Testis (tissue), 5 donors: ENCODE measurements at places on chromosomes 2 and 18. TPM values are rescaled to one million over a fixed set of nuclear protein-coding genes. Genes with fewer than 3 reads are reported as not detected.

DNA sequence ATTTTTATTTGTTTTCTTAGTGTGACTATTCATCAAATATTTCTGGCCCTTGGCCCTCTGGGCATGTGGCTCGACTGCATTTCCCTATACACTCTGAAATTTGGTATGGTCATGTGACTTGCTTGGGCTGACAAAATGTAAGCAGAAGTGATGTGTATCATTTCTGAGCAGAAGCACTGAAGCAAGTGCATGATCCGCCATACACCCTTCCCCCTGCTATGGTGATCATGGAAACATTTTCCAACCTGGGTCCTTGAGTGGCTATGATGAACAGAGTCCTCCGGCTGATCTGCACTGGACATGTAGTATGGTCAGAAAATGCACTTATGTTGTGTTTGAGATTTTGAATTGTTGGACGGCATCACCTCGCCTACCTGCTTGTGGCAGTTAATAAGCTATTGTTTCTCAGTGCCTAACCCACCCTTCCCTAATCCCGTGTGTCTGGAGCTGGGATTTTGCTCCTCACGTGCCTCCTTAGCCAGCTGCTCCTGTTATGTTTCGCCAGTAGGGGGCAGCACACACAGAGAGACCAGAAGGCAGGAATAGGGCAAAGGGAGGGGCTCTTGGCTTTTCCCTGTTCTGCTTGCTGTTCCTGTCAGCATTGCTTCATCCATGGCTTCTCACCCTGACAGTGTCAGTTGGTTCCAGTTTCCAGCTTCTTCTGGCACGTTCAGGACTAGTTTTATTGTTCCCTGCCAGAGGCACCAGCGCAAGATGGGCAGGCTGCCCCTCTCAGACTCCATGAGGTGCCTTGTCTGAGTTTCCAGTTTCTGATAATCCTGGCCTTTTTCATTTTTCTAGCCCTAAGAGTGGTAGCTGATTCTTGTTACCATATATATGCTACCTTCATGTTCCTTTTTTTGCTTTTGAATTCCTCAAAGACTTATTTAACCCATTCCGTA is 207.4 kb downstream of the ARL6IP6 start:
- H3K4me1 ChIP-seq, result no peaks in the 10 kb centered on the region
- DNase-seq, result peak; percentile 84
- no peaks in the 10 kb centered on the region for H3K36me3 ChIP-seq
- H3K4me3 ChIP-seq, result no peak overlapping the region
- no peaks in the 10 kb centered on the region for H3K27me3 ChIP-seq
- no peak overlapping the region for H3K27ac ChIP-seq

GRCh38 chr2:216300906-216301305 is 71.4 kb downstream of the MARCHF4 start:
- H3K4me3 ChIP-seq, result no peak overlapping the region
- no peak for DNase-seq
- H3K4me1 ChIP-seq, result no peaks in the 10 kb centered on the region
- no peaks in the 10 kb centered on the region for H3K36me3 ChIP-seq
- no peaks in the 10 kb centered on the region for H3K27me3 ChIP-seq
- no peak overlapping the region for H3K27ac ChIP-seq

DNA sequence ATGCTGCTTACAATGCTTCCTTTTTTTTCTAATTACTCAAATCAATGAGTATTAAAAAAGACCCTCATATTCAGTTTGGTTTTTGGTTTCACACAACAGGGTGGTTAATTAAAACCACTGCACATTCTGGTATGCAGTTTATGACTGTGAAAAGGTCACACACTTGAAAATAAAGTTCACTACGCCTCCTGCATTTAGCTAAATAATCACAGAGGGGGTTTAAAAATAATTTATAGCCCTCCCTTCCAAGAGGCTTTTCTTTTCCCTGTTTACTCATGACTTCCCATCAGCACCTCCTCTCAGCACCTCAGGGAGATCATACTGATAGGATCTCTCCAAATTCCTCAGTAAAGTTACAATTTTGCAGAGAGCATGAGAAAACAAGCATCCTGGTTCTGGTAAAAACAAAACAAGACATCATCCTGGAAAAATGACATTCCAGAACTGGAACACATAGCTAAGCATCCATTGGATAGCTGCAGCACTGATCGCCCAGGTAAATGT is 129.5 kb upstream of the TMEM200C start:
- H3K27ac ChIP-seq, result no peak overlapping the region
- no peaks in the 10 kb centered on the region for H3K36me3 ChIP-seq
- H3K4me3 ChIP-seq, result no peak overlapping the region
- DNase-seq, result no peak
- no peaks in the 10 kb centered on the region for H3K4me1 ChIP-seq

- H3K36me3 ChIP-seq, result no peaks in the 10 kb centered on the region
- DNase-seq, result no peak
- no peaks in the 10 kb centered on the region for H3K4me1 ChIP-seq
- H3K27ac ChIP-seq, result no peak overlapping the region
- H3K27me3 ChIP-seq, result no peaks in the 10 kb centered on the region
Observed at GRCh38 chr2:73268366-73268829, 15.9 kb downstream of the FBXO41 start.

DNA sequence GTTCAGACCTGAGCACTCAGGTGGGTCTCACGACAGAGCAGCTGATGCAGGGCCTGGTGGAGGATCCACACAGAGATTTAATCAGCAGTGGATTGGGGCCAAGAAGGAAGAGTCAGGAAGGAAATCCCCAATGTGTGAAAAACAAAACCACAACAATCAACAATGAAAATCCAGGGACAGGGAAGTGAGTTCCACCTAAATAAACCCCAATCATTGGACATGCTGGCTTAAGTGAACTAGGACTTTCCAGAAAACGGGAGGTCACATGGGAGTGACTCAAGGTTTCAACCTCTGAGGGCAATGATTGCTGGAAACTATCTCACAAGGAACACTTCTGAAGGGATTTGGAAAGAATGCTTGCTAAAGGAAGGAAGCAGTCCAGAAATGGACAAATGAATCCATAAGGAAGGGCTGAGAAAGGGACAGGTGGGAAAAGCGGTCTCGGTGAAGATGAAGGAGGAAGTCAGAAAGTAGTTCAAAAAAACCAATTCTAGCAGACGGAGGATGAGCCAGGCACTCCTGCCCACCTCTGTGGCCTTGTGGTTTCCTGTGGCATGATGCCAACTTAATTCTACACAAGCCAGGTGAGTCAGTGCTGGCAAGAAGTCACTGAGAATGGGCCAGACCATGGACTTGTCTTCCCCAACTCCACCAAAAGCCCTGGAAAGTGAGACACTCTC is 15.4 kb upstream of the XDH start:
- no peaks in the 10 kb centered on the region for H3K4me1 ChIP-seq
- no peak overlapping the region for H3K4me3 ChIP-seq
- H3K27ac ChIP-seq, result no peak overlapping the region
- no peak for DNase-seq

GRCh38 chr2:3238951-3239841 is 138.4 kb downstream of the EIPR1 start:
- no peaks in the 10 kb centered on the region for H3K36me3 ChIP-seq
- H3K4me1 ChIP-seq, result no peaks in the 10 kb centered on the region
- no peak overlapping the region for H3K27ac ChIP-seq

DNA sequence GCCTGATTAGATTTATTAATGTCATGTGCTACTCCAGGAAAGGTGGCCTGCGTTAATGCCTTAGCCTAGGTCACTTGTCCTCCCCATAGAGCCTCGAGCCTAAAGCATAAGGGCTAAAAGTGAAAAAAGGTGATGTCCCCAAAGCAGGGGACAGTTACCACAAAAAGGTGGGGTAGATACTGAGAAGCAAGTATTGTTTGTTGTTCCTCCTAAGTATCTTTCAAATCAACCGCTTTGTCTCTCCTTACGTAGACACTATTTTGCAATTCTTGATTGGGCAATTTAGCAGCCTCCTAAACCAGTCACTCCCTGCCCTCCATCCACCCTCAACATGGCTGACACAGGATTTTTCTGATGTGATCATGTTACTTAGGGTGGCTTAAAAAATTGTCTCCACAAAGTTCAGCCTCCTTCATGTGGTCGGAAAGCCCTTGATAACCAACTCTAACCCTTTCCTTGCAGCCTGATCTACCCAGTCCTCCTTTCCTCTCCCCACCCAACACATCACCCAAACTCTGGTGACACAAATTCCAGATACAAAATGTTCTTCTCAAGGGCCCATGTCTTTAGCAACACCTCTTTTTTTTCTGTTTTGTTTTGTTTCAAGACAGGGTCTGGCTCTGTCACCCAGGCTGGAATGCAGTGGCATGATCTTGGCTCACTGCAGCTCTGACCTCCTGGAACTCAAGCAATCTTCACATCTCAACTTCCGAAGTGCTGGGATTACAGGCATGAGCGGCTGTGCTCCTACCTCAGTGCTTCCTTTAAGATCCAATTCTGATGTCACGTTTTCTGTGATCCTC is 6.9 kb downstream of the INHA start:
- H3K36me3 ChIP-seq, result no peaks in the 10 kb centered on the region
- no peak overlapping the region for H3K4me3 ChIP-seq
- H3K27ac ChIP-seq, result no peak overlapping the region
- peaks cover 9% of the 10 kb centered on the region for H3K4me1 ChIP-seq

DNA sequence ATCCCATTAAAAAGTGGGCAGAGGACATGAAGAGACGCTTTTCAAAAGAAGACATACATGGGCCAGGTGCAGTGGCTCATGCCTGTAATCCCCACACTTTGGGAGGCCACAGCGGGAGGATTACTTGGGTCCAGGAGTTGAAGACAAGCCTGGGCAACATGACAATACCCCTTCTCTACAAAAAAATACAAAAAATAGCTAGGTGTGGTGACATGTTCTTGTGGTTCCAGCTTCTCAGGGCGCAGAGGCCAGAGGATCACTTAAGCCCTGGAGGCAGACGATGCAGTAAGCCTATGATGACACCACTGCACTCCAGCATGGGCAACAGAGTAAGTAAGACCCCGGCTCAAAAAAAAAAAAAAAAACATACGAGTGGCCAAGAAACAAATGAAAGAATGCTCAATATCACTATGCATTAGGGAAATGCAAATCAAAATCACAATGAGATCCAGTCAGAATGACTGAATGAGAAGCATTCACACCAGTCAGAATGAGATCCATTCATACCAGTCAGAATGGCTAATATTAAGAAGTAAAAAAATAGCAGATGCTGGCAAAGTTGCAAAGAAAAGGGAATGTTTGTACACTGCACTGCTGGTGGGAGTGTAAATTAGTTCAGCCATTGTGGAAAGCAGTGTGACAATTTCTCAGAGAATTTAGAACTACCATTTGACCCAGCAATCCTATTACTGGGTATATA is 550.2 kb upstream of the SLC39A10 start:
- no peaks in the 10 kb centered on the region for H3K27me3 ChIP-seq
- no peaks in the 10 kb centered on the region for H3K36me3 ChIP-seq
- H3K4me3 ChIP-seq, result no peak overlapping the region
- H3K27ac ChIP-seq, result no peak overlapping the region
- H3K4me1 ChIP-seq, result no peaks in the 10 kb centered on the region
- DNase-seq, result no peak

DNA sequence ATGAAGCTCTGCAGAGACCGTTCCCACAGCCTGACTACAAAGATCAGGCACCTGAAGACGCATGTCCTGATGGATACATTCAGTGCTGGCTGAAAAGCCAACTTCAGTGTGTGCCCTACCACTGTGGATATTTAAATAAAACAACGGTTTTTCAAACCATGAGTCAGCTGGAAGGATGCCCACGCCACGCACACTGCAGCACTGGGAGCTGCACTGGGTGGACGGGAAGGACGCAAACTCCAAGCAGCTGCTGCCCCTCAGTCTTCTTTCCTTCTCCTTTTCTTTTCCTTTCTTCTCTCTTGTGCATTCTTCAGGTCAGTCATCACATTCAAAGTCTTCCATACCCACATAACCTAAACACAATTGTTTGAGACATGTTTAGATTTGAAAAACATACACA is 7.9 kb downstream of the TMEM18 start:
- H3K4me1 ChIP-seq, result no peaks in the 10 kb centered on the region
- no peaks in the 10 kb centered on the region for H3K27me3 ChIP-seq
- no peak for DNase-seq
- no peaks in the 10 kb centered on the region for H3K36me3 ChIP-seq

- H3K36me3 ChIP-seq, result no peaks in the 10 kb centered on the region
- no peak overlapping the region for H3K4me3 ChIP-seq
- no peaks in the 10 kb centered on the region for H3K4me1 ChIP-seq
- DNase-seq, result no peak
- no peak overlapping the region for H3K27ac ChIP-seq
Observed at GRCh38 chr2:219695145-219695709, 67.8 kb downstream of the SLC4A3 start.

DNA sequence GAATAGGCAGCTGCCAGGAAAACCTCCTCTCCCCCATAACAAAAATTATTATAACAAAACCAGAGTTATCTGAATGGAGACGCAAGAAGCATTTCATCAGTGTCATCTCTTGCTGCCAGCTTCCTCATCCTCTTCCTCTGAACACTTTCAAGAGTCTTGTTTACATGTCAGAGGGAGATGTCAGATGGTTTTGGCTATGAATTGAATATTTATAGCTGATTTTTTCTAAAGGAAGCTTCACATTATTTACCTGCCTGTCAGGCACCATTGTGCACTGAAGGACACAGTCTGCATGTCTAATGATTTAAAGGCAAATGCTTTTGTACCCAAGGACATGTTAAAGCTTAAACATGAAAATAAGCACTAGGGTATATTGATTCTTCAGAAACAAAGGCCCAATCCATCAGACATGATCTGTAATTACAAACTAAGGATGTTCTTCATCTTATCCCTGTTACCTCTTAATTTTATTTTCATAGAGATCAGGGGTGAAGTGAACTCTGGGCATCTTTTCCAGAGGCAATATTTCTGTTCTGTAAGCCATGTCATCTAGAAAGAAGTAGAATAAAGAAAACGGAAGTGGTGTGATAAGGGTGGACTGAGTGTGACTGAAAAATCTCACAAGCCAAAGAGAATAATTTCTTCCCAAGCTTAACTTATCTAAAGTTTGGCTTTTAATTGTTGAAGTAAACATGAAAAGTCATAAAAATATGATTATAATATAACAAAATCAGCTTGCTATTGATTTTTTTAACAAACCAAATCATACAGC is 168.7 kb downstream of the ANKRD44 start:
- H3K27me3 ChIP-seq, result no peaks in the 10 kb centered on the region
- no peak for DNase-seq
- no peaks in the 10 kb centered on the region for H3K36me3 ChIP-seq
- H3K4me1 ChIP-seq, result no peaks in the 10 kb centered on the region

DNA sequence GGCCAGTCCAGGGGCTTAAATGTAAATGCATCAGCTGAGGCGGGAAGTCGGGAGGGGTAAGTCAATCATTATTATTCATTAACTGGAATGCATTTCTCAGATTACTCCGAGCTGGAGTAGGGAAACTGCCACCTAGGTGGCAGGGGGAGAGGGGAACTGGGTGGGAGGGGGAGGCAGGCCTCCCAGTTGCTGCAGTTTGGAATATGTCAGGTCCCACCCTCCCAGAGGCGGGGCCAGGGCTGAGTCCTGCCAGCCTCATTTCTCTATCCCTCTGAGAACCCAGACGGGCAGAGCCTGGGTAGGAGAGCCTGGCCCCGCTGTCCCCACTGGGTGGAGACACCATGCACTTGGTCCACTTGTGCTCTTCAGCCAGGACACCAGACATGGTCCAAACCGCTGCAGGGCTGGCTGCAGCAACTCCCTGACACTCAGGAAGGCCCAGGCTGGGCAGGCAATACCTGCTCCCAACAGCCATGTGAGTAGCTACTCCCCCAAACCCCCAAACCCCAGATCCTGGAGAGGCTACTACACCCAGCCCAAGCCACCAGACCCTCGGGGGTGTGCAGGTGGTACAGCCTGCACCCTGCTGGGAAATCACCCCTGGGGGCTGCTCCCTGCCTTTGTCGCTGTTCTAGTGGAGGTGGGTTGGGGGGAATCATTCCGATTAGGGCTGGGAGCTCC is at the start of gene GPBAR1:
GPBAR1 (plus strand) TSS at position 274 of the 681 bp plus-strand sequence. CDS start 1,710 bp downstream, outside the sequence.
- peak within 1 kb of the TSS; percentile 37 for H3K27ac ChIP-seq
- H3K4me1 ChIP-seq, result peaks cover 46% of the 10 kb centered on the region
- no peaks in the 10 kb centered on the region for H3K36me3 ChIP-seq
- no peak within 1 kb of the TSS for H3K4me3 ChIP-seq

Gene LRRTM1
- 0.68 TPM for total RNA-seq

Gene DLGAP1
- total RNA-seq, result 69.1 TPM

Gene APCDD1
- 12.5 TPM for total RNA-seq

Gene CDK5R2
- total RNA-seq, result 1.2 TPM

Gene GPAT2
- total RNA-seq, result 38.9 TPM

Gene OR6B2
- total RNA-seq, result not detected
